ENCODE measurements at places on chromosomes 6 and 20.
A peak's percentile ranks its signal among the peaks of the same experiment; 100 is the strongest.

DNA sequence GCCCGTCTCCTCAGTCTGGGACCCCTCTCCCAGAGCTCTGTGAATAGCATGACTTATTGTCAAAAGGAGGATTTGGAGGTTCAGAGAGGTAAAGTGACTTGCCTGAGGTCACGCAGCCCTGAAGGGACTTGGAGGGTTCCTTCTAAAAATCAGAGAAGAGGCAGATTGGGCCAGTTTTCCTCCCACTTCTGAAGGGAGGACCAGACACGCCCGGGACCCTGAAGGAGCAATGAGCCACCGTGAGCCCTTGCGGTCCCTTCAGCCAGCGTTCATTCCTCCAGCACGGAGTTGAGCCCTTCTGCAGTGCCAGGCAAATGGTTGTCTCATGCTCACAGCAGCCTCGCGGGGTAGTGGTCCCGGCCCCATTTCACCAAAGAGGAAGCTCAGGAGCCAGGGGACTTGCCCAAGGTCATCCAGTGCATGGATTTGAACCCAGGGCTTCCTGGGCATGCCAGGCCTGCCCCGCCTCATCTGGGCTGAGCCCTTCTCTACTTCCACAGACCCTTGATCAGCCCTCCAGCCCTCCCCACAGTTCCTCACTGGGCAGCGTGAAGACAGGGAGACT is 7.4 kb downstream of the SRC start:
- no peak for DNase-seq

GRCh38 chr6:105994118-105994590 is 92.0 kb upstream of the PRDM1 start:
- peak; percentile 36 for DNase-seq

GRCh38 chr6:88855541-88856147 is 107.8 kb downstream of the RNGTT start:
- no peak for DNase-seq

DNA sequence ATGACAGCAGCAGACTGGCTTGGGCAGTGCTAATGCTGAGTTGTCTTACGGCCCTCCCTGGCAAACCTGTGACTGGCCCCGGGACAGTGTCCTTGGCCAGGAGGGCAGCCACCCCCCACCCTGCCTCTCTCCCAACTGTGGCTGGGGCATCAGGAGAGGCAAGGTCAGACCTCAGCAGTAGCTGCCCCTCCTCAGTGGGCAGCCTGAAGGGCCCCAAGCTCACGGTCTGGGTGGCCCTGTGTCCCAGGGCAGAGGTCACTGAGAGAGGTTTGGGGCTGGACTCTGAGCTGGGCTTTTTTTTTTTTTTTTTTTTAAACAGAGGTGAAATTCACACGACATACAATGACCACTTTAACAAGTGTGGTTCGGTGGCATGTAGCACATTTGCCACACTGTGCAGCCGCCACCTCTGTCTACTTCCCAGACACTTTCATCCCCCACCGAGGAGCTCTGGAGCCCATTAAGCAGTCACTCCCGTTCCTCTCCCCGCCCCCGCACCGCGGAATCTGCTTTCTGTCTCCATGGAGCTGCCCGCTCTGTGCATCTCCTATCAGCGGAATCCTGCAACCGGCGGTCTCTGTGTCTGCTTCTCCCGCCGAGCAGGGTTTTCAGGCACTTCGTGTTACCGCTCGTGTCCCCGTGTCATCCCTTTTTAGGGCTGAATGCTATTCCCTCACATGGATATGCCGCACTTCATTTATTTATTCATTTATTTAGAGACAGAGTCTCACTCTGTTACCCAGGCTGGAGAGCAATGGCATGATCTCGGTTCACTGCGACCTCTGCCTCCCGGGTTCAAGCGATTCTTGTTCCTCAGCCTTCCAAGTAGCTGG is 67.9 kb upstream of the GATA5 start:
- DNase-seq: no peak

DNA sequence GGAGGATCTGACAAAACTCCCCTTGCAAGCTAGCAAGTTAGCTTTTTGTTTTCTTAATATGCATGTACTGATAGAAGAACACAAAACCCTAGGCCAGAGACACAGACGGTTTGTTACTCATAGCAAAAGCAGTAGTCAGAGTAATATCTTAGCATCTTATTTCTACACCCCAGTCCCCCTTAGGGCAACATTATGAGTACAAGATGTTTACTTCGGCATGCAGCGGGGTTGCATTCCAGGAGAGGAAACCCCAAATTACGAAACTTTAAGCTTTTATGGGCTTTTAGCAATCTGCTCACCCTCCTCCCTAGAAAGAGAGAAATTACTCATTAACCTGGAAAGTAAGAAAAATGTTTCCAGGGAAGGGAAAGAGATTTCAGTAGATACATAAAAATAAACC is 1286.9 kb downstream of the EPHA7 start:
- no peak for DNase-seq

GRCh38 chr6:134550604-134551003 is 232.7 kb upstream of the SGK1 start:
- DNase-seq: peak; percentile 64

DNA sequence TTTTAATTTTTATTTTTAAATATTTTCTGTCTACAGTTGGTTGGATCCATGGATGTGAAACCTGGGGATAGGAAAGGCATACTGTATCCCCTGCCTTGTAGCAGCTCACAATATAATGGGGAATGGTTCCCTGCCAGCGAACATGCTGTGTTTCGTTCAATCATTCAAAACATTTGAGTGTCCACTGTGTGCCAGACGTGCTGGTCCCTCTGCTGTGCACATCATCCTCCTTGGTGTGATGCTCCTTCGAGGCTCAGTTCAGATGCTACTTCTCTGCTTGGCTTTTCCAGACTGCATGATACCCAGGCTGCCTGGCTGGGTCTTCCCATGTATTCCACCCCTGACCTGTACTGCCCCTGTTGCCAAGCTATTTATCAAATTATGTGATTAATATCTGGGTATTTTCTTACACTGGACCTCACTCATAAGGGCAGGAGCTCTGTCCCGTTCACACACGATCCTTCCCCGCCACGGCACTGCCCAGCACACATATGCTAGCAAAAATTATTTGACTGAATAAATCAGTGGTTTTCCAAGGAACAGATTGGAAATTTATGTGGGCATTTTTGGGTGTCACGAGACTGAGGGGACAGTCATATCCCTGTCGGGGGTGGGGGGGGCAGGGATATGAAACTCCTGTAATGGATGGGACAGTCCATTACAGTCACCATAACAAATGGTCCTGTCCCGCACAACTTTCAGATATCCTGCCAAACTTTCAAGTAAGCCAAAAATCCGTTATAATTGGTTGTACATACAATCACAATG is 4.9 kb downstream of the SDCBP2 start:
- DNase-seq: no peak

- peak; percentile 29 for DNase-seq
Measured at GRCh38 chr20:51313358-51313827, 229.1 kb downstream of the NFATC2 start.

GRCh38 chr6:111737065-111737521 is 131.4 kb upstream of the TRAF3IP2 start:
- peak; percentile 67 for DNase-seq

- no peak for DNase-seq
Measured at GRCh38 chr6:86978251-86978650, 40.9 kb downstream of the HTR1E start.

DNA sequence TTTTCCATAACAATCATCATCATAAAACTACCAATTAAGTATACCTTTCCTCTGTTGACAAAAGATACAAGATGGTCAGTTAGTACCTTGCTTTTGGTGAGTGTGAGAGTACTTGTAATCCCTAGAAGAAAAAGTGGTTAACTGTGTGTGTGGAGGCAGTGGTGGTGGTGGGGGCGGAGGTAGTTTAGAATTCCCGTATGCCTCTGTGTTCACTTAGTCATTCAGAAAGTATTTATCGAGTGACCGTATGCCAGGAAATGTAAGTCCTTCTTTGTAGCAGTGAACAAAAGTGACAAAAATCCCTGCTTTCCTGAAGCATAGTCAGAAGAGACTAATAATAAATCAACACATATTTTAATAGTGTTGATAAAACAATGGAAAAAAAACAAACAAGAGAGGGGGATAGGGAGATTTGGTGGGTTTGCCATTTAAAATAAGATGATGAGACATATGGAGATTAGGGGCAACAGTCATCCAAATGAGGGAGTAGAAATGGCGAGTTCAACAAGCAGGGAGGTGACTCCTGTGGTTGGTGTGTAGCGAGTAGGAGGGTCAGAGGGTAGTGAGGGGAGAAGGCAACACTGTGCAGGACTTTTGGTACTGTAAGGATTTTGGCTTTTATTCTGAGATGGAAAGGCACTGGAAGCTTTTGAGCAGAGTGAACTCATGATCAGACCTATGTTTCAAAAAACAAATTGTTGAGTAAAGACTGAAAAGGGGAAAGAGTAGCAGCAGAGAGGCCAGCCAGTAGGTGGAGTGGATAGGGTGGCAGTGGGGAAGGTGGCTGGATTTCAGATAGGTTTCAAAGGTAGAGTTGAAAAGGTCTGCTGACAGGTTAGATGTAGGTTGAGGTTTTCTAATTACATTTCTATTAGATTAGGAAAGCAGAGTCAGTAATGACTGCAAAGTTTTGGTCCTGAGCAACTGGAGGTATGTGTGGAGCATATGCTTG is 40.3 kb upstream of the SIM1 start:
- peak; percentile 82 for DNase-seq

GRCh38 chr20:37108676-37109075 is 12.9 kb upstream of the RBL1 start:
- DNase-seq: no peak

GRCh38 chr6:154969796-154970195 is 25.3 kb upstream of the TIAM2 start:
- DNase-seq: no peak

DNA sequence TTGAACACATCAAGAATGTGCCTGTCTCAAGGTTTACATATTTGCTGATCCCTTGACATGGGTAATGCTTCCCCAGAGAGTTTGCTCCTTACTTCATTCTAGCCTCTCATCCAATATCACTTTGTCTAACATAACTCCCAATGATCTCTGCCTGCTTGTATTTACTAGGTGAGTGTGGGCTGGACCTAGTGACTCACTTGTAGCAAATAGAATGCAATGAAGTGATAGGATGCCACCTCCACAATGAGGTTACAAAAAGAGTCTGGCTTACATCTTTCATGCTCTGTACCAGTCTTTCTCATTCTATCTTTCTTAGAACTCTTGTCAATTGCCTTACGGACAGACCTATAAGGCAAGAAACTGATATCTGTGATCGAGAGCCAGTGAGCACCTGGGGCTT is 44.9 kb upstream of the TMEM200A start:
- peak; percentile 6 for DNase-seq

DNA sequence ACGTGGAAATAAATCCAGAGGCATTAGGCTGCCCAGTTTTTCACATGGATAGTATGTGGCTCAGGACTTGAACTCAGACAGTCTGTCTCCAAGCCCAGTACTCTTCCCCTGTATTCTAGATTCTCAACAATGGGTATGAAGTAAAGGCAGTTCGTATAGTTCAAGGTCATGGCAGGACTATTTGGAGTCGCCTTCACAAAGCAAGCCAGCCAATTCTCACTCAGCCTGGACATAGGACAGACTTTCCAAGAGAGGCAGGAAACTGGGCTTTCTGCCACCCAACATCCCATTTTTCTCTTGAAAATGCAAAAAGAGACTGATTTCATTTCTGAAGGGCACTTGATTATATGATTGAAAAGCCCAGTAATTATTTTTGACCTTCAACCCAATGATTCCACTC is 111.0 kb downstream of the EDN1 start:
- no peak for DNase-seq

GRCh38 chr6:5208057-5208456 is 52.7 kb downstream of the LYRM4 start:
- peak; percentile 40 for DNase-seq

- DNase-seq: no peak
Measured at GRCh38 chr6:167701010-167701409, 125.7 kb upstream of the AFDN start.
